ENCODE measurements at places on chromosomes 3 and 15.

DNA sequence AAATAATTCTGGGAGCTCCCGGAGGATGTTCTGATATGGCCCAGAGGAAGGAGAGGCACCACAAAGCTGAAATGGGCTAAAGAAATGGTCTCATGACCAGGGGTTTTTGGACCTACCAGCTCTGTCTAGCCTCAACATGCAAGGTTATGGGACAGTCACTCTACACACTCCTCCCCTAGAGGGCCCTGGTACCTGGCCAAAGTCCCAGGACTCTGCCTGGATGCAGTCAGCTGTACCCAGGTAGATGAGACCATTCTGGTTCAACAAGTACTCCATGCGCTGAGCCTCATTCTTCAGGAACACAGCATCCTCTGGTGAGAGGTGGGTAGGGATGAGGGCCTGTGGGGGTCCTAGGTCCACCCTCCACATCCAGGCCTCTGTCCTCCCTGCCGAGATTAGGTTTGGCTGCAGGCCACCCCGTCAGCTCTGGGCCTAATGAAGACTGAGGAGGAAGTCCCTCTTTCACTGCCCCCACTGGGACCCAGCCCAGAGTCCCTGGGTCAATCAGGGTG lies 9.5 kb downstream of the EPB42 start:
- no peak for DNase-seq

GRCh38 chr3:19446687-19447086 lies 298.4 kb downstream of the KCNH8 start:
- no peak for DNase-seq

DNA sequence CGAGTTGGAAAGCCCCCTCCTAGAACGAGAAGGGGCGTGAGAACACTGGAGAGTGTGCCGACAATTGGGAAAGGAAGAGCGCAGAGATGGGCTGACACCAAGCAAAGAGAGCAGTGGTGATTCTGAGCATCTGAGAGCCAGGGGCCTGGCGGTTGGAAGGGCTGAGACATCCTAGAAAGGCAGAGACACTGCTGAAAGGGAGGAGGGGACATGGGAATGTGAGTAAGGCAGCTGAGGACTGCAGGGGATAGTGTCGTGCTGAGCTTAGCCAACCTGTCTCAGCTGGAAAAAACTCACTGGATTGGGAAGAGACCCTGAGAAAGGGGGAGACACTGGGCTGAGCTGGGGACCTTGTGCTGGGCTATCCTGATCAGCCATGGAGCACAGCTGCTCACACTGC lies 58.1 kb upstream of the SLC6A6 start:
- DNase-seq, result no peak

DNA sequence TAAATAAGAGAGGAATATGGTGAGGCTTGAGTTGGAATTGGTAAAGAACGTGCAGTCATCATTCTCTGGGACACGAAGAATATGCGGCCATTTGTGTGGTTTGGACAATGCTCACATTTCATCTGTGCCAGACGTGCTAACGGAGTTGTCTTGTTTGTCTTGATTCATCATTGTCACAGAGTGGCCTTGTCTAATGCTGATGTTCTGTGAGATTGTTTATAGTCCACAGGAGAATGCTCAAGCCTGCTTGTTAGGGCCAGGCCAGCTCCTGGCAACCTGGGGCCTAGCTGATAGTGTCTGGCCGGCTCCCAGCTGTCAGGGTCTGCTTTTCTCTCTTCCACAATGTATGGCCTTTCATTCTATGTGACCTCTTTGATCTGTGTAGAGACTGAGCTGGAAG lies 384.7 kb downstream of the EDEM1 start:
- DNase-seq, result no peak

GRCh38 chr3:9627901-9628633 lies 21.2 kb upstream of the MTMR14 start:
- DNase-seq, result no peak

DNA sequence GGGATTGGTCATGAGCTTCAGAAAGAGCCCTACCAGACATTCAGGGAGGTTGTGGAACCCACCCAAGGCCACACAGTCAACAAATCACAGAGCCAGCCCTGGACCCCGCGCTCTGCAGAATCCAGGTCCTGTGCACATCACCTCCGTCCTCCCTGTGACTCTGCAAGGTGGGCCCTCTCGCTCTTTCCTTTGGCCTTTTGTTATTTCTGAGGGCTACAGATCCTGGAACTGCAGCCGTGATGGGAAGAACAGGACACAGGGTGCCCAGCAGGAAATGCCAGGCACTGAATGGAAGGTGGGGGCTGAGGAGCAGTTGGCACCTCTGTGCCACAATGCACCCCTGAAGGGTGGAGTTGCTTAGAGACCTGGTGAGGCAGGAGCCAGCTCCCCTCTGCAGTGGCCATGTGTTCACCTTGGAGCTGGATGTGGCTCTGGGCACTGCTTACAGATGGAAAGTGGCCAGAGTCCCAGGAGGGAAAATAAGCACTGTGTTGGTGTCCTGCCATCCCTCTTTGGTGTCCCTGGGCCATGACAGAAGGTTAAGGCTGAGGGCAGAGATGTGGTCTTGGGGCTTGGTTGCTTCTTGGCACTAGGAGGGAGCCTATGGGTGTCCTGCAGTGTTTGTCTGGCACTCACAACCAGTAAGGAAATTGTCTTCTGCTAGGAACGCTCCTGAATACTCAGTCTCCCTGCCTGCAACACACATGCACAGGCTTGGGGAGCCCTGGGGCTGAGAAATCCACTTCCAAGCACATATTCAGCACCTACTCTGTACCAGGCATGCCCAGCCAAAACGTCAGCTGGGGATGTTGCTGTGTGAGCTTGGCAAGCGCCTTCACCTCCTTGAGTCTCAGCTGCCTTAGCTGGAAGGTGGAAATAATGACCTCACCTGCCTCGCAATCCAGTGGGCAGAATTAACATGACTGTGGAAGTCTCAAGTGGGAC lies 98.0 kb upstream of the SLC6A6 start:
- DNase-seq, result no peak

GRCh38 chr3:46706771-46707582 lies 5.8 kb downstream of the TMIE start:
- DNase-seq, result no peak

DNA sequence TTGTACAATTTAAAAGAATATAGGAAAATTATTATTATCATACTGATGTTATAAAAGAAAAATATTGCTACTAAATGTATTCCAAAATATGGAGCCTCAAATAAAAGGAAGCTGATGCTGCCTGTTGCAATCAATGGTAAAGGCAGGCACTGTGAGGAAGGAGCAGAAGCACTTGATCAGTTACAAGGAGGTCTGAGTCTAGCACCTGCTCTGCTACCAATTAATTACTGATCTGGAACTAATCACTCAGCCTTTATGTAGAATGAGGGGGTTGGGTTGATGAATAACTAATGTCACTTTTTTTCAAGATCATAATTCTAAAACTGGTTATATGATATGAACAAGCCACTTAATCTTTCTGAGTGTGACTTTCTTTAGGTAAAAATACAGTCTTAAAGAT lies 5.5 kb downstream of the ADGRG7 start:
- no peak for DNase-seq

GRCh38 chr15:58269455-58270414 lies 131.6 kb downstream of the AQP9 start:
- peak; percentile 66 for DNase-seq

- no peak for DNase-seq
Measured at GRCh38 chr3:17443142-17443541, 299.3 kb downstream of the TBC1D5 start.

DNA sequence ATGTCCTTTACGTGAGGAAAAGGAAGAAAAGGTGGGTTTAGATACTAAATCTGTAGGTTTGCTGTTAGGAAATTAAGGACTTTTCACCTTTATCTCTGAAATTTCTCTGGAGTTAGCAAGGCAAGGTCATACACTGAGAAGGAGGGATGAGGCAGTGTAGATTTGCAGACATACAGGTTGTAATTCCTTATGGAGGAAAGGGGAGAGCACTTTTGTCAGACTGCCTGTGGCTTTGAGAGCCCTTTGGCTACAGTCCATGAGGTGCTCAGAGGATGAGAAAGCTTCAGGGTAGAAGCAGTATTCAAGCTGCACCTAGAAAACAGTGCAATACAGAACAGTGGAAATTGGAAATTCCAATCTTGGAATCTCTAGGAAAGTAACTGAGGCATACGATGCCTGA lies 8.3 kb downstream of the RPL14 start:
- no peak for DNase-seq

- no peak for DNase-seq
Measured at GRCh38 chr3:51393134-51393495, 2.0 kb downstream of the RBM15B start.

- no peak for DNase-seq
Measured at GRCh38 chr3:54087581-54088410, 34.6 kb upstream of the CACNA2D3 start.

DNA sequence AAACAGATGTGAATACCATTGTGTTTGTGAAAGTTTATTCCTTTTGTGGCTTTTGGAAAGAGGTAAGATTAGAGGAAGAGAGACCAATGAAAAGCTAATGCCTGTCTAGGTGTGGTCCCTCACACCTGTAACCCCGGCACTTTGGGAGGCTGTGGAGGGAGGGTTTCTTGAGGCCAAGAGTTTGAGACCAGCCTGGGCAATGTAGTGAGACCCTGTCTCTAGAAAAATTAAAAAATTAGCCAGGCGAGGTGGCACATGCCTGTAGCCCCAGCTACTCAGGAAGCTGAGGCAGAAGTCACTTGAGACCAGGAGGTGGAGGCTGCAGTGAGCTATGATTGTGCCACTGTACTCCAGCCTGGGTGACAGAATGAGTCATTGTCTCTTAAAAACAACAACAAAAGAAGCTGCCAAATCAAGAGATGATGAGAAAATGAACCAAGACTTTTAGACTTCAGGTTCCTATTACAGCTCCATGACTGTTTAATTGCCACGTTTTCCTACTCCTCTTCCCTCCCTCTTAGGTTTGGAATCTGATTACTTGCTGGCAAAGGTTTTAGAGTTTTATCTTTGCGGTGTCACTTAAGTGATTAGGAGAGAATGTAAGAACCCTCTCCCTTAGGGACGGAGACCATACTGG lies 68.7 kb downstream of the CGNL1 start:
- DNase-seq, result no peak

GRCh38 chr3:133079621-133080020 lies 41.4 kb downstream of the TMEM108 start:
- DNase-seq, result no peak

GRCh38 chr3:195159814-195160165 lies 111.2 kb downstream of the XXYLT1 start:
- DNase-seq, result no peak

GRCh38 chr3:189748046-189748445 lies 116.9 kb downstream of the TP63 start:
- no peak for DNase-seq

DNA sequence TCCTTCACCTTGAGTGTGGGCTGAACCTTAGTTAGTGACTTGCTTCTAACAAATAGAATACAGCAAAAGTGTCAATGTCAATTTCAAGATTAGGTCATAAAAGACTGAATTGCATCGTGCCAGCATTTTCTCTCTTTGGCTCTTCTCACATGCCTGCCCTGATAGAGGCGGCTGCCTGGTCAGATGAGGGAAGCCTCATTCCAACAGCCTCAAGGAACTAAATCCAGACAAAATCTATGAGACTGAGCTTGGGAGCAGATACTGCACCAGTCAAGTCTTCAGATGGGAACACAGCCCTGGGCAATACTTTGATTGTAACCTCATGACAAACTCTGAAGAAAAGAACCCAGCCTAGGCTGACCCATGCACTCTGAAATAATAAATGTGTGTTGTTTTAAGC lies 63.5 kb upstream of the MFGE8 start:
- DNase-seq, result no peak

DNA sequence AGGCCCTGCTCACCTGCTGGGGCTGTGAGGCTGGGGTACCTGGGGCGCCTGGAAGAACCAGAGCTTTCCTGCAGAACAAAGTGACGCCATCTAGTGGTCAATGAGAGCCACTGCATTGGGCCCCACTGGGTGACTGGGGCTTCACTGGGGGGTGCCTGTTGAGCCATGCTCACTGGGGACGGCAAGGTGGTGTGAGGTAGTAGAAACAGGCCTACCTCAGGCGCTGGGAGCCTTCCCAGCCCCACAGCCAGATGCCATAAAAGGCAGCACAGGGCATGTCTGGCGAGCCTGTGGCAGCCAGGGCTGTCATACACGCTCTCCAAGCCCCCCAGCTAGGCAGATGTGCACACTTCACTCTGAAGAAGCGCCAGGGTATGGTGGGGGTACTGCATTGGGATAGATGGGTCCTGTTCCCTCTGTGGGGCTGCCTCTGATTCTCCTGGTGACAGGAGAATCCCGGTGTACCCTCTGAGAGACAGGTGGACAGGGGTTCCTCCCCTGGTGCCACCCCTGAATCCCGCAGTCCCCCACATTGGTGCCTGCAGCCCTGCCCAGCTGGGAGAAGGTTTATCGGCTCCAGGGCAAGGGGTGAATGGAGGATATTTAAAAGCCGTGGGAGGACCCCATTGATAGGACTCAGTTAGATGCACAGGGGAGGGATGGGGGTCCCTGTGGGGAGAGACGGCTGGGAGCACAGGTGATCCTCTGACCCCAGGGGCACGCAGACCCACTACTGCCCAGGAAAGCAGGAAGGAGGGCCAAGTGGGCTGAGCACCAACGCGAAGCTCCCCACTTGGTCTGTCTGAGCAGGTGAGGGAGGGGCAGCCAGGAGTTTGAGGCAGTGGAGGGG lies 178.8 kb downstream of the NSMCE3 start:
- DNase-seq, result peak; percentile 34

DNA sequence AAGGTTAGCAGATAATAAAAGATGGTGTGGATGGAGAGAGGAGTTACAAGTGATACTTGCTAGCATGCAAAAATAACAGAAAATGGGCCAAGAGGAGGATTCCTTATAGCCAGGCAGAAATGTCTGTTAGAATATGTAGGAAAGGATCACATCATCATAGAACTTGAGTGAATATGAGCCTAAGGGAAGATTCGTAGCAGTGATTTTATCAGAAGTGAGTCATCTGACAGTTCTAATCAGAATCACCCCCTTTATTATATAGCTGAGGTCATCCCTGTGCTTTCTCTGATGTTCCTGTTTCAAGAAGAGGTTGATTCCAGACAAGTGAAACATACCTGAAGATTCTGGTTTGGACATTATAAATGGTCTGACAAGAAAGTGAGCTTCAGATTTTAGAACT lies 22.9 kb downstream of the EXOG start:
- no peak for DNase-seq

- peak; percentile 26 for DNase-seq
Measured at GRCh38 chr15:27238209-27238608, 267.2 kb downstream of the GABRG3 start.

DNA sequence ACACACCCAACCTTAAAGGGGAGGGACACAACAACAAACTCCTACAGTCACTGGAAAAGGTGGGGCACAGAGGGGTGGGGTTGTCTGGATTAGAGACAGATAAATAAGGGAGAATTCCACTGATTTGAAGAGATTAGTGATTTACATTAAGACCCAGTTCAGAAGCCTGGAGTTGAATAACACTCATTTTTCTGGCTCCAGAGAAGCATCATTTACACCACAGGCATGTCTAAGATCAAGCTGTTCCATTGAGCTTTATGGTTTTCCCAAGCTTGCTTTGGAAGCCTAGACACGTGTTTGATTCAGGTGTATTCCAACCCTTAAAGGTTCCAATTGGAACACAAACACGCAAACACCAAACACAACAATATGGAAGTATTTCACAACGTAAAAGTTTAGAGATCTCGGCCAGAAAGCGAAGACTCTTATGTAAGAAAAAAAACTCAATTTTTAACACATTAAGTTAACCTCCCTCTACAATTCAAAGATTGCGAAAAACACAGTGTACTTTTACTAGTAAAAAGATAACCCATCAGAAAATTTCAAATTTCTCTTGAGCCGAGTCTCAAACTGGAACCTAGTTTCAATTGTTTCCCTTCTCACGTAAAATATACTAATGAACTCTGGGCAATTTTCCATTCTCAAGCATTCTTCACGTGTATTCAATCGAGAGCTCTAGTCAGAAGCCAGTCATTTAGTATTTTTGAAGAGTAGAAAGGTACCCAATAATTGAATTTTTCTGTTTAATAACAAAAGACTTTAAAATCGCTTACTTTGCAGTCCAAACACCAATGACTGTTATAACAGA lies 2.1 kb downstream of the TRA2B start:
- DNase-seq, result no peak
